ENCODE measurements at places on chromosomes 3 and 15.

GRCh38 chr3:99500485-99500884 is 137.9 kb upstream of the COL8A1 start:
- DNase-seq: no peak

DNA sequence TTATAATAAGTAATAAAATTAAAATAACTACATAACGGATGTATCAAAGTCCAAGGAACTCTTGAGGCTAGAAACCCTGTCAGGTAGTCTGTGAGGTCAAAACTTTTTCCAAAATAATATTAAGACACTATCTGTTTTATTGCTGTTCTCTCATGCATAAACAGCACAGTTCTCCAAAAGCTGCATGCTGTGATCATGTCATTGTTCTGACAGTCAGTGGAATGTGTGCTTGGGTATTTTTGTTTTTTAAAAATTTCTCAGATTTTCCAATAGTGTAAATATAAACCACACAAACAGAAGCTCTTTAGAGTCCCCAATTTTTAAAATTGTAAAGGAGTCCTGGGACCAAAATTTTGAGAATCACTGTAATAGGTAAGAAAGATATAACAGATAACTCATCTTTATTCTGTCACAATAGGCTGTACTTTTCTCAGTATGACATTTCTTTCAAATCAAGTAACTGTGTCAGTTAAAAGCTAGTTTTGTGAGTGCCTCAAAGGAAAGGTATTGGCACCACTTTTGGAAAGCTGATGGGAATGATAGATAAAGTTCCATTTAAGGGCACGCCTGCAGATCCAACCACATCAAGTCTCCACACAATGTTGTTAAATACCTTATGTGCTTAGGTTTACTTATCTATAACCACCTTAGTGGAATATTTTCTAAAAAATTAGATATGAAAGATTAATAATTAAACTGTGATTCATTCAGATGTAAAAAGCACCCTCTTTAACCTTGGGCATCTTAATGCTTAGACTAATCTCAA is 49.3 kb downstream of the CEP152 start:
- no peak for DNase-seq

GRCh38 chr15:73937296-73937695 is 11.0 kb downstream of the LOXL1 start:
- no peak for DNase-seq

DNA sequence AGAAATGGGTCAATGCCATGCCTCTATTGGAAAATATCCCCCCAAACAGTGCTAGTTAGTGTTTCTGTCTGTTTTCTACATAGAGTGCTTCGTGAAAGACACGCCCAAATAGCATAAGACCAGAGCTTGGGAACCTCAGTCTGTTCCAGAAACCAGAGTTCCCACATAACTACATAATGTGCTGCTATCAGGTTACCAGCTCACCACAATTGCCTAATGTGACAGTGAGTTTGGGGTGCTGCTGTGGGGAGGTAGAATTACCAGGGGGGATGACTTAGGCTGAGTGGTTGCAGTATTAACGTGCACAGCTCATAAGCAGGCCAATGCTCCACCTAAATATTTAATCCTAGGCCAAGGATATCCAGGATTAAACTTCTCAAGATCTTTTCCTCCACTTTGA is 39.2 kb downstream of the DUT start:
- DNase-seq: no peak

- DNase-seq: no peak
Observed at GRCh38 chr3:22007368-22007767, 256.4 kb upstream of the ZNF385D start.

GRCh38 chr3:121979246-121979645 is 42.8 kb downstream of the ILDR1 start:
- no peak for DNase-seq

- DNase-seq: no peak
Observed at GRCh38 chr15:48186271-48186670, 5.2 kb upstream of the CTXN2 start.

GRCh38 chr3:193963808-193964516 is 172.0 kb upstream of the HES1 start:
- DNase-seq: no peak

GRCh38 chr15:31309893-31310606 is 16.6 kb upstream of the KLF13 start:
- no peak for DNase-seq

GRCh38 chr3:166052440-166052839 is 215.2 kb upstream of the BCHE start:
- no peak for DNase-seq

DNA sequence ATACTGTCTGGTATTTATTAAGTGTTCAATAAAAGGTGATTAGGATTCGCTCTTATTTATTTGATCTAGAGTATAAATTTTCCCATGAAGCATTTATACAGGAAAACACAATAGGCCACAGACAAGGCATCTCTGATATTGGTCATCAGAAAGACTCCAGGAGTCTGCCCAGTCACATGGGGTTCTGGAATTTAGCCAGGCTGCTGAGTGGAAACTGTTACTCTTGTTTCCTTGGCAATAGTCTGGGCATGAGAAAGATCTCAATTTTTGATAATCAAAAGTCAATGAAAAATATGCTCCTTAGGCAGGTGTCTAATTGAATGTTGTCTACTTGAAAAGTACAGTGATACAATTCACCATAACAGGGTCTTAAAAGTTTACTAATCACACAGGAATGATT is 161.2 kb downstream of the FRMD5 start:
- DNase-seq: no peak

DNA sequence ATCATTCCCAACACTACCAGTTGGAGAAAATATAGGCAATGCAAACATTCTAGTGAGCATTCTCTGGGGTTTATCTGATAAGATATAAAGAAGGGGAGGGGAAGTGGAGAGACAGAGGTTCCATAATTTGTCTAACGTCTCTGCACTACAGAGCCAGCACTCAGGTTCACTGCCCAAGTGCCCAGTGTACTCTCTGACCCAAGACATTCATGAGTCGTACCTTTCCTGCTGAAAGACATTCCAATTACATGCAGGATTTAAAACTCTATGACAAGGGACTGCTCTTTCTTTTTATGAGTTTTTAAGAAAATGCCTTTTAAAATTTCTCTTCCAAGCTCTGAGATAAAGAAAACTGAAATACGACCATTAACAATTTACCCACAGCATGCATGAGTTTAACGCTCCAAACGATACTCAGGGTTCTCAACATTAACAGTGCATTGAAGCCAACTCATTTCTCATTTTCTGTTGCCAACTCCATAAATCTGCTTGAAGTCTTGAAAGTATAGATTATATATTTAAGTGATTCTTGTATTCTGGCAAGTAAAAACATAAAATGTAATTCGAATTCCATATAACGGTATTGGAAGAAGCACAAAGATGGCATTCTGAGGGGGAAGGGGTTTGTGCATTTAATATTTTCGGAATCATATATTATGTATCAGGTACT is 193.4 kb downstream of the SUCLG2 start:
- no peak for DNase-seq

- DNase-seq: no peak
Observed at GRCh38 chr15:92079647-92080255, 226.2 kb downstream of the SLCO3A1 start.

DNA sequence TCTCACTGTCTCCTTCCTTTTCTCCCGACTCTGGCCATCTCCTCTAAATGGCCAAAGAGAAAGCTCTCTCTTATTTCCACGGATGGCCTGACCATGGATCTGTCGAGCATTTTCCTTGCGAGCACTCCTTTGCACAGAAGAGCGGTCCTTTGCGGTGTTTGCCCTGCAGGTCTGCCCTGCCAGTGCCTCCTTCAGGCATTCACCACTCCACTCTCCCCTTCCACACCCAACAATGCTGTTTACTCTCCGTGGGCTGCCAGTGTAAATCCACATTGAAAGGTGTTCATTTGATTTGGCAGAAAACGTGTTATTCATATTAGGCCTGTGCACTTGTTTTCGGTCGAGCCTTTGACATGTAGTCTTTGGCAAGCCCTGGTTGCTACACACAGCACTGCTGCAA is 49.6 kb downstream of the CACNA2D3 start:
- DNase-seq: no peak

GRCh38 chr15:41941644-41942415 is 30.5 kb downstream of the EHD4 start:
- DNase-seq: no peak

- DNase-seq: peak; percentile 35
Observed at GRCh38 chr15:80695911-80696661, 976 bp downstream of the ABHD17C start.

DNA sequence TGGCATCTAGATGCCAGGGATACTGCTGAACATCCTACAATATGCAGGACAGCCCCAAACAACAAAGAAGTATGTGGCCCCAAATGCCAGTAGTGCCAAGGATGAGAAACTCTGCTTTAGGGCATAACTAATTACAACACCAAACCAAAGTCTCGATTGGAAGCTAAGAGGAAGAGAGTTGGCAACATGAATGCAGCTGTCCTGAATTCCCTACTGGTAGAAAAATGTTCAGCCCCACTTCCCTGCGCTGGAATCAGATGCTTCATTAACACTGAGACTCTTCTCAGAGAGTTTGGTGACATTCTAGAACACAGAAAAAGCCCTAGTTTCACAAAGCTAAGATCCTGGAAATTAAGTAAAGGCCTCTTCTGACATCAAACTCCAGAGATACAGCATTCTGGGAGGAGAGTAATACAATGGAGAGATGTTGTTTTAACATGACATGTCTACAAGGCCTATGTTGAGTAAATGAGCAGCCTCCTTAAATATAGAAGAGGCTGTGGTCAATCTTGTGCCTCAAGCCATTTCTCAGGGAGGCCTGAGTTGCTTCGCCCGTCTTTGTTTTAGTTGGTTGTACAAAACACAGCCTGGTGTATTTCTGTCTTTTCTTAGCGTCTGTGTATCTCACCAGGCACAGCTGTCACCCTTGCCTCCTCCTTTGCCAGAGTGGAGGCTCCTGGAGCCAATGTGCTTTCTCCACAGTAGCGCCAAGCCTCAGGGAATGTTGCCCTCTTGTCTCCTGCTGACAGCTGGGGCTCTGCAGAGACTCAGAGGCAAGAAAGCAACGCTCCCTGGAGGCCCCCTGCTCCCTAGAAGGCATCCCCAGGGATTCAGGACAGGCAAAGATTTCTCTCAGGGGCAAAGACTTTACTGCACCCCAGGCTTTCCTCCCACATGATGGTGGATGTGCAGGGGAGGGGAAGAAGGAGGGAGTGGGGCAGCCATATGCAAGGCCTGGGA is 25.1 kb upstream of the CTNNB1 start:
- DNase-seq: no peak

DNA sequence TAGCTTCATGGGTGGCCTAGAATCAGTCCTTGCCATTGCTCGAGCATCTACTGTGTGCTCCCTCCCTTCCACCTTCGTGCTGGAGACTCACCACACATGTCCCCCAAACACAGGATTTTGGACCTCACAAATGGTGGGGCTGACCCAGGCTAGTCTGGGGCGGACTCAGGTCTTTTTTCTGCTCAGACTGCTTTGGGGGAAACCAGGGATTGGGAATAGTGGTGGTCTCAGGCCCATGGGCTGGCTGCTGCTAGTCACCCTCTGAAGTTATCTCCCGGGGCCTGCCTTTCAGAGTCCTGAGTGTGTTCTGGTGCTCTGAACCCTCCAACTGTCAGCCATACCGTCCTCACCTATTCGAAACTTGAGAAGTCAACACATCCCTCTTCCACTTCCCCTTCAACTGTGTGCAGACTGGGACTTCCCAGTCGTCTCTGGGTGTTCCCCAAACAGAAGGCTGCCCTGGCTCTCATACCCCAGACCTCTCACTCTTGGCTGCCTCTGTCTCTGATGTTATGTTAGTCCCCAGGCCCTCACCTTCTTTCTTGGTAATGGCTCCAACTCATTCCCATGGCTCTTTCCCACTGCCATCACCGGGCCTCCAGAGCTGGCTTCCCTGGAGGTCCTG is 46.0 kb downstream of the PPCDC start:
- DNase-seq: peak; percentile 73

GRCh38 chr15:34654625-34655024 is 71.2 kb upstream of the GOLGA8B start:
- no peak for DNase-seq

GRCh38 chr3:146503461-146504202 is 34.3 kb upstream of the PLSCR2 start:
- DNase-seq: peak; percentile 2

DNA sequence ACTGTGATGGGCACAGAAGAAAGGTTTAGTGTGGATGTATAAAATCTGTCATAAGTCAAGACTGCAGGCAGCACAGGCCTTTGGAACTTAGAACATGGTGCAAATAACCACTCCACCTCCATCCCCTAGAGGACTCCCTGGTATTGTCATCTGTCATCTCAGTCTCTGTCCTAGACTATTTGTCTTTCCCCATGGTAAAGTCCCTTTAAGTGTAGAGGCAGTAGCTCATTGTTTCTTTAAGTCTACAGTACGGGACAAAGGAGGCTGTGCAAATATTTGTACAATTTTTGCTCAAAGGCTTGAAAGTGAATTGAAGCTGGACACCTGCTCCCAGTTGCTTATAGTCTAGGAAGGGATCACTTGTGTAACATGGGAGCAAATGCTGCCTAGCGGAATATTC is 3.2 kb upstream of the PXYLP1 start:
- DNase-seq: no peak

GRCh38 chr3:134407239-134407625 is 33.0 kb upstream of the AMOTL2 start:
- no peak for DNase-seq

DNA sequence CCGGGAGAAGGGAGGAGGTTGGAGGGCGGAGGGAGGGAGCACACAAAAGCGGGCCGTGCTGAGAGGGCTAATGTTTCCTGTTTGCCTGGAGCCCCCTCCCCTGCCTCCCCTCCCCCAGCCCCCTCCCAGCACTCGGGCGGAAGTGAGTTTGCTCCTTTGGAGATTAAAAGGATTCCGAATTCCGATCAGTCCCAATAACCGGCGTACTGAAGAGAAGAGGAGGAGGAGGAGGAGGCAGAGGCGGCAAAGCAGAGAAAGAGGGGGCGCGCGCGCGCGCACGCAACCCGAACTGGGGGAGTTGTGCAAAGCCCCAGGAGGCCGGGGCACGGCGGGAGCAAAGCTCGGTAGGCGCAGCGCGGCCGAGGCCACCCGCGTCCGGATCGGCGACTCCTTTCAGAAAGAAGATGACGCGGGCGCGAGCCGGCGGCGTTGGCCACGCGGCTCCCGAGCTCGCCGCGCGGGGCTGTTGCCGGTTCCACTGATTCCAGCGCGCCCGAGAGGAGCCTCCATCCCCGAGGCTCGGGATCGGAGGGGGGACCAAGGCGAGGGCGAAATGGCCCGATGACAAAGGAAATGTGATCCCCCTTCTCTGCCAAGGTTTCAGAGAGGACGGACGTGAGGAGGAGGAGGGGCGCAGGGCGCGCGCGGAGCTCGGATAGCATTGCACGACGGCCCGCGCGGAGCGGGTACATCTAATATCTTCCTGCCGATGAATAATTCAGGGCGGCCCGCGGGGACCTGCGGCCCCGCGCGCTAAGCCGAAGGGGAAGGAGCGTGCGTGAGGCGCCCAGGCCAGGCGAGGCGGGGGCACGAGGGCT is 1.1 kb upstream of the TRIM71 start:
- peak; percentile 37 for DNase-seq

GRCh38 chr15:70400766-70401541 is 303.2 kb upstream of the TLE3 start:
- DNase-seq: no peak

DNA sequence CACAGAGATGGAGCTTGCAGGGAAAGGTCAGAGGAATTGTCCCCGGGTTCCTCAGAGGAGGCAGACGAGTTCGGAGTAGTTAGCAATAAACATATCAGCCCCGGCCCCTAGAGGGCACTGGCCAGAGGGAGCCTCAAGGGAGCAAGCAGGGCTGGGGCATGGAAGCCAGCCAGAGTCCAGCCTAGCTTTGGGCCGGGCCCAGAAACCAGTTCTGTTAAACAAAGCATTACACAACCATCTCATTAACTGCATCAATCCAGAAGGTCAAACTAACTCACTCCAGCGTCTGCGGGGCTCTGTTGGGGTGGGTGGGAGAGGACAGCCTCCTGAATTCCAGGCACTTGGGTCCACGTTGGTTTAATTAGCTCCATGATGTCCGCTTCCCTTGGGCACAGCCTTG is 41.0 kb upstream of the IREB2 start:
- DNase-seq: no peak
